ENCODE measurements at places on chromosomes 7 and 10. TPM values are rescaled to one million over a fixed set of nuclear protein-coding genes. Genes with fewer than 3 reads are reported as not detected.

DNA sequence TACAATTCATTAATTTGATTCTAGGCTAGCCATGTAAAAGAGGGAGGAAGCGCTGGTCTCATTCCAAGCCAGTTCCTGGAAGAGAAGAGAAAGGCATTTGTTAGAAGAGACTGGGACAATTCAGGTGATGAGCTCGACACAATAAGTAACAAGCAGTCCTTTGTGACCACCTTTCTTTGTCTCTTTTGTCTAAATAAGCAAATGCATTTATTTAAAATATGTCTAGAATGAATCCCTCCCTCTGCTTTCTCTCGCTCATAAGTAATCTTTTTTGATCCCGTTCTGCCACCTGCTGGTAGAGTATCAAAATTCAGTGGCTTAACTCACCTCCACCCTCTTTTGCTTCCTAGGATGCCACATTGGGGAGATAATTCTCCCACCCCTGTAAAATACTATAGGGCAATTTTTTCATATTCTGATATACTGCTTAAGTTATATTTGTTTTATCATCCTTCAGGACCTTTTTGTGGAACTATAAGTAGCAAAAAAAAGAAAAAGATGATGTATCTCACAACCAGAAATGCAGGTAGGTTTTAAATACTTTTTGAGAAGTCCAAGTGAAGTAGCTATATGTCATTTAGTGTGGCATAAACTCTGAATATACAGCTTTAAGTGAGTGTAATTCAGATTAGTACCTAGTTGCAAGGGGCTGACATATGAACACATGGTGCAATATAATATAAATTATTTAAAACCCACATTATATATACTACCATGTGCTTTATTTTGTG, 91.5 kb downstream of the GSDME start:
- DNase-seq = peak; percentile 29

DNA sequence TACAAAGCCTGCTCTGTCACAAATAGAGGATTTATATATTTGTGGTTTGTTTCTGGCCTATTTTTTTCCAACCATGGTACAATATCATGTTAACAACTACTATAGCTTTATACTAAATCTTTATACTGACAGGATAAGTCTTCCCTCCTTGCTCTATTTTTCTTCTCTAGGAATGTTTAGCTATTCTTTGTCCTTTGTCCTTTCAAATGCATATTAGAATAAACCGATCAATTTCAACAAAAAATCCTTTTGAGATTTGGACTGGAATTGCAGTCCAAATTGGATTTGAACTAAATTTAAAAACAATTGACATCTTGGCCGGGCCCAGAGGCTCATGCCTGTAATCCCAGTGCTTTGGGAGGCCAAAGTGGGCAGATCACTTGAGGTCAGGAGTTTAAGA, 39.2 kb upstream of the CTTNBP2 start:
- no peak for DNase-seq

PDE6C gene
- total RNA-seq = not detected

OGDHL gene
- not detected for total RNA-seq

HPSE2 gene
- not detected for total RNA-seq

All from naive thymus-derived CD8-positive, alpha-beta T cell (primary cell).